ENCODE measurements at places on chromosomes 5 and 9. TPM values are rescaled to one million over a fixed set of nuclear protein-coding genes. Genes with fewer than 3 reads are reported as not detected.

- H3K27me3 ChIP-seq, result peaks cover 5% of the 10 kb centered on the region
- peaks cover 6% of the 10 kb centered on the region for H3K4me1 ChIP-seq
- DNase-seq, result no peak
- H3K27ac ChIP-seq, result no peak overlapping the region
These were observed 14.6 kb downstream of the ADAMTS16 start for GRCh38 chr5:5154733-5155132.

- peak overlapping the region; percentile 83 for H3K4me3 ChIP-seq
- no peak for DNase-seq
- H3K27me3 ChIP-seq, result no peaks in the 10 kb centered on the region
- H3K36me3 ChIP-seq, result peaks cover 38% of the 10 kb centered on the region
These were observed 467 bp downstream of the C9orf78 start for GRCh38 chr9:129834489-129835127.

- DNase-seq, result peak; percentile 47
- peaks cover 24% of the 10 kb centered on the region for H3K36me3 ChIP-seq
- no peaks in the 10 kb centered on the region for H3K27me3 ChIP-seq
These were observed 56.4 kb downstream of the PFDN1 start for GRCh38 chr5:140246378-140247122.

GRCh38 chr9:91012933-91013841 lies 211.6 kb downstream of the SYK start:
- H3K27me3 ChIP-seq, result peaks cover 5% of the 10 kb centered on the region
- H3K4me1 ChIP-seq, result no peaks in the 10 kb centered on the region
- H3K27ac ChIP-seq, result no peak overlapping the region
- no peaks in the 10 kb centered on the region for H3K36me3 ChIP-seq

DNA sequence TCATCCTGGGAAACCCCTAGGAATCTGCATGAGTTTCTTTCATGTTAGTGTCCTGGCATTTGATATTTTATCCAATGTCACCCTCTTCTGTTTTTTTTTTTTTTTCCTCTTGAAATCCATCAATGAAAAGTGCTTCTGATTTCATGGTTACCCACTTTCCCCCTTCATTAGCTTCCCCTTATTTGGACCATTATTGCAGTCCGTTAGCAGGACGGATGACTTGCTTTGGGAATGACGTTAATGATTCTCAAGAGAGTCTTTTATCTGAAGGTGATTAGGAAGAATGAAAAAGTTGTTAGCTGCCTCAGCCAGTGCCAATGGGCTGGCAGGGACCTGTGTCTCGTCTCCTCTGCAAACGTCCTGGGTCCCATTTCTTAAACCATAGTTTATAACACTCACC lies 134.7 kb downstream of the SEMA6A start:
- H3K4me1 ChIP-seq, result peaks cover 65% of the 10 kb centered on the region
- no peak for DNase-seq
- H3K27me3 ChIP-seq, result no peaks in the 10 kb centered on the region
- no peaks in the 10 kb centered on the region for H3K36me3 ChIP-seq
- H3K27ac ChIP-seq, result peak overlapping the region; percentile 16

DNA sequence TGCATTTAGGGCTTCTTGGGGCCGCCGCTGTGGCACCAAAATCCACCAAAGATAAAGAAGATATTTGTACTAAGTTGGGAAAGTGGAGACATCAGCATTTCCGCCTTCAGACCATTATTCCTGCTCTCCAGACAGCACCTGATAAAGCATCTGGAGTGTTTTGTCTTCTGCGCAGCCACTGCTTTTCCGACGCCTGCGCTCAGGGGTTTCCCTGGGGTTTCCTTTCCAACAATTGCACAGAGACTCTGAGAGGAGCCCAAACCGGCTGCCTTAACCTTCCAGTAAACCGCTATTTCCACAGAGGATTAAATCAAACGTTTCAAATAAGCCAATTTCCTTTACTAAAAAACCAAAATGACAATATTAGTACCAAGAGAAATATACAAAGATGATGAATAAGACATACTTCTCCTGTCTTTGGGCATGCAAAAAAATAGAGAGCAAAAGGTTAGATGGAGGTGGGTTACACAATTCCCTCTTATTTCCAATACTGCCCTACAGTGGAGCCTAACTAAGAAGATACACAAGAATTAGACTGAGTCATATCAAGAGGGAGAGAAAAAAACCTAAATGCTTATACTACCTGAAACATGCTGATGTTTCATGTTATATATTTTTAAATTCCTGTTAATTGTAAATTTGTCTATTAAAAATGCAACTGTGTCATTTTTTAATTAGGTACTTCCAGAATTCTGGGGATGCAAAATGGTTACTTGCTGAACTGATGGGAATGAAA lies 98.4 kb downstream of the MAPKAP1 start:
- H3K36me3 ChIP-seq, result no peaks in the 10 kb centered on the region
- DNase-seq, result no peak
- no peaks in the 10 kb centered on the region for H3K27me3 ChIP-seq
- H3K27ac ChIP-seq, result no peak overlapping the region

GRCh38 chr5:160638161-160638742 lies 213.8 kb downstream of the ATP10B start:
- peaks cover 6% of the 10 kb centered on the region for H3K27me3 ChIP-seq
- no peaks in the 10 kb centered on the region for H3K36me3 ChIP-seq
- H3K4me1 ChIP-seq, result no peaks in the 10 kb centered on the region

DNA sequence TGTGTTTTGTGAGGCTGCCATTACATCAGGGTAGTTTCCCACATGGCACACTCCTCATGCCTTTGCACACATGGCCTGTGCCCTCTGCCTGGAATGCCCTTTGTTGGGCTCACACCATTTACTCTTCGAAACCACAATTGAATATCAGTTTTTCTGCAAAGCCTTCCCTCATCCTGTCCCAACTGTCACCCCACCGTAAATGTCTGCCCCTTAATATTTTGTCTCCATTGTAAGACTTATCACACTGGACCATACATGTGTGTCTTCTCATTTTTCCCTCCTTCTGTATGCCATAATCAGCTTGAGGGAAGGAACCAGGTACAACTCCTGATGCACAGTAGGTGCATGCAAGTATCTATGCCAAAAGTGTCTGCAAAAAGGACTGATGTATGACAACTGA lies 62.7 kb upstream of the TMEM252 start:
- H3K4me1 ChIP-seq, result no peaks in the 10 kb centered on the region
- peaks cover 20% of the 10 kb centered on the region for H3K27me3 ChIP-seq
- no peak for DNase-seq
- no peak overlapping the region for H3K4me3 ChIP-seq
- H3K36me3 ChIP-seq, result no peaks in the 10 kb centered on the region

- H3K27ac ChIP-seq, result no peak overlapping the region
- no peak overlapping the region for H3K4me3 ChIP-seq
- peak; percentile 63 for DNase-seq
- H3K27me3 ChIP-seq, result peaks cover 9% of the 10 kb centered on the region
These were observed 23.9 kb upstream of the MAPK9 start for GRCh38 chr5:180315762-180316212.

GRCh38 chr5:158524070-158524469 lies 575.6 kb downstream of the EBF1 start:
- no peaks in the 10 kb centered on the region for H3K36me3 ChIP-seq
- peaks cover 22% of the 10 kb centered on the region for H3K4me1 ChIP-seq
- H3K27me3 ChIP-seq, result no peaks in the 10 kb centered on the region

DNA sequence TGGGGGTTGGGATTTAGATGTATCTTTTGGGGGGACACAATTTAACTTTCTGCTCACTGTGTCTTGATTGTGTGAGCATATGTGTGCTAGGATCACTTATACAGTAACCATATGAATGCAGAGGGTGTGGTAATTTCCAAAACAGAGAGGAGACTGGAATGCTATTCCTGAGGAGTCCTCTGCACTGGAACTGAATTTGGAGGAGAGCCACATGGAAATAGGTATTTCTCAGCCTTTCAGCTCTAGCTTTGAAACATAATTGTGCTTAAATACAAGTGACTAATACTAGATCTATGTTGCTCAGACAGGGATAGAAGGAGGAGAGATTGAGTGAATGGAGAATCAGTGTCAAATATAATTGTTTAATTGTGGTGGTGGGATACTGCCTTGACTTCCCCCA lies 45.5 kb downstream of the FOCAD start:
- peaks cover 19% of the 10 kb centered on the region for H3K4me1 ChIP-seq
- H3K27me3 ChIP-seq, result no peaks in the 10 kb centered on the region
- DNase-seq, result no peak
- no peak overlapping the region for H3K27ac ChIP-seq

DNA sequence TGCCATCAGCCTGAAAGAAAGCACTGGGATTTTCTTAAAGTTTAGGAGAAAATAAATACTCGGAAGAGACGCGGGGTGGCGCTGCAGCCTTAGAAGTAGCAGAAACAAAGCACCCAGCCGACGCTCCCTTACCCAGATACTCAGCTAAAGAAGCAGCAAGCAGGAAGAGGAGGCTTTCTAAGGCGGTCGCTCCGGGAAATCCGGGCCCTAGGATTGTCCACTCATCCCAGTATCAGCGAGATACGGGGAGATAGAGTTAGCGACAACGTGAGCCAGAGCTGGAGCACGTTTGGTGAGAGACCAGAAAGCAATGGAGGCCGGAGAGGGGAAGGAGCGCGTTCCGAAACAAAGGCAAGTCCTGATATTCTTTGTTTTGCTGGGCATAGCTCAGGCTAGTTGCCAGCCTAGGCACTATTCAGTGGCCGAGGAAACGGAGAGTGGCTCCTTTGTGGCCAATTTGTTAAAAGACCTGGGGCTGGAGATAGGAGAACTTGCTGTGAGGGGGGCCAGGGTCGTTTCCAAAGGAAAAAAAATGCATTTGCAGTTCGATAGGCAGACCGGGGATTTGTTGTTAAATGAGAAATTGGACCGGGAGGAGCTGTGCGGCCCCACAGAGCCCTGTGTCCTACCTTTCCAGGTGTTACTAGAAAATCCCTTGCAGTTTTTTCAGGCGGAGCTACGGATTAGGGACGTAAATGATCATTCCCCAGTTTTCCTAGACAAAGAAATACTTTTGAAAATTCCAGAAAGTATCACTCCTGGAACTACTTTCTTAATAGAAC lies at the start of gene PCDHB2:
PCDHB2 (plus strand) TSS at position 135 of the 782 bp plus-strand sequence; CDS start at position 311, 176 bp downstream.
- no peak for DNase-seq
- H3K4me1 ChIP-seq, result no peaks in the 10 kb centered on the region
- peak within 1 kb of the TSS; percentile 54 for H3K4me3 ChIP-seq
- H3K36me3 ChIP-seq, result no peaks in the 10 kb centered on the region

DNA sequence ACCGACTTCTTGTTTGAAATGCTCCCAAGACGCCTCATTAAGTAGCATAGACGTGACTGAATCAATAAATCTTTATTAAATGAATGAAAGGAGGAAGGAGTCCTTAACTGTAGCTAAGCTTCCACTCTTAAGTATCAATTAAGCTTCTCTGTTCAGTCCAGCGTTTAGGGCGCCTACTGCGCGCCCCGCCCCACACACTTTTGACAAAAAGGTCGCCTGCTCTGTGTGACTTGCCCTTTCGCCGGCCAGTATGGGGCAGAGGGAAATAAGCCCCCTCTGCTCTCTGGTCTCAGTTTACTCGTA lies 662 bp upstream of the DOLPP1 start:
- H3K36me3 ChIP-seq, result peaks cover 7% of the 10 kb centered on the region
- H3K27me3 ChIP-seq, result no peaks in the 10 kb centered on the region
- peak overlapping the region; percentile 79 for H3K4me3 ChIP-seq
- H3K4me1 ChIP-seq, result peaks cover 28% of the 10 kb centered on the region

- H3K4me3 ChIP-seq, result peak overlapping the region; percentile 4
- H3K4me1 ChIP-seq, result peaks cover 44% of the 10 kb centered on the region
- H3K36me3 ChIP-seq, result no peaks in the 10 kb centered on the region
- DNase-seq, result no peak
These were observed 83.7 kb upstream of the ORM1 start for GRCh38 chr9:114238891-114239875.

- no peaks in the 10 kb centered on the region for H3K36me3 ChIP-seq
- no peak for DNase-seq
- H3K4me3 ChIP-seq, result no peak overlapping the region
- H3K27me3 ChIP-seq, result no peaks in the 10 kb centered on the region
- H3K4me1 ChIP-seq, result peaks cover 17% of the 10 kb centered on the region
These were observed 60.3 kb upstream of the TRIM32 start for GRCh38 chr9:116626762-116627161.

DNA sequence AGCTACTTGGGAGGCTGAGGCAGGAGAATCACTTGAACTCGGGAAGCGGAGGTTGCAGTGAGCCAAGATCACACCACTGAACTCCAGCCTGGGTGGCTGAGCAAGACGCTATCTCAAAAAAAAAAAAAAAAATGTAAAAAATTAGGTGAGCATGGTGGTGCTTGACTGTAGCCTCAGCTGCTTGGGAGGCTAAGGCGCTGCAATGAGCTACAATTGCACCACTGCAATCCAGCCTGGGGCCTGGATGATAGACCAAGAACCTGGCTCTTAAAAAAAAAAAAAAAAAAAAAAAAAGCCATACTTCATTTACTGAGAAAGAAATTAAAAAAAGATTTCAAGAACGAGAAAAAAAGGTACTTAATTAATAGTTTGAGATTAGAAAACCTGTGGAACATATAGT lies 62.1 kb downstream of the SVEP1 start:
- no peaks in the 10 kb centered on the region for H3K36me3 ChIP-seq
- H3K27ac ChIP-seq, result no peak overlapping the region
- H3K4me3 ChIP-seq, result no peak overlapping the region

GRCh38 chr5:172793577-172794488 lies 22.8 kb upstream of the DUSP1 start:
- no peaks in the 10 kb centered on the region for H3K36me3 ChIP-seq
- DNase-seq, result no peak
- H3K4me1 ChIP-seq, result peaks cover 44% of the 10 kb centered on the region
- H3K27ac ChIP-seq, result peak overlapping the region; percentile 82

Gene NR5A1
- not detected for total RNA-seq

Gene FOXD4L6
- not detected for total RNA-seq

Gene ZNF454
- 2.6 TPM for total RNA-seq

Gene PCDHB4
- total RNA-seq, result 0.80 TPM

Gene OBP2B
- not detected for total RNA-seq

Gene FOXD4L3
- total RNA-seq, result not detected

Gene NAA35
- 17.9 TPM for total RNA-seq

Gene GRM6
- total RNA-seq, result not detected

Gene SPINK6
- not detected for total RNA-seq

Gene MSX2
- 2.3 TPM for total RNA-seq

Gene UTP15
- total RNA-seq, result 10.2 TPM

Gene OR13C5
- total RNA-seq, result not detected

All from left ventricle myocardium inferior (tissue), 1 donor.